GM12865 (cell line): ENCODE measurements at places on chromosomes 5 and 9.

DNA sequence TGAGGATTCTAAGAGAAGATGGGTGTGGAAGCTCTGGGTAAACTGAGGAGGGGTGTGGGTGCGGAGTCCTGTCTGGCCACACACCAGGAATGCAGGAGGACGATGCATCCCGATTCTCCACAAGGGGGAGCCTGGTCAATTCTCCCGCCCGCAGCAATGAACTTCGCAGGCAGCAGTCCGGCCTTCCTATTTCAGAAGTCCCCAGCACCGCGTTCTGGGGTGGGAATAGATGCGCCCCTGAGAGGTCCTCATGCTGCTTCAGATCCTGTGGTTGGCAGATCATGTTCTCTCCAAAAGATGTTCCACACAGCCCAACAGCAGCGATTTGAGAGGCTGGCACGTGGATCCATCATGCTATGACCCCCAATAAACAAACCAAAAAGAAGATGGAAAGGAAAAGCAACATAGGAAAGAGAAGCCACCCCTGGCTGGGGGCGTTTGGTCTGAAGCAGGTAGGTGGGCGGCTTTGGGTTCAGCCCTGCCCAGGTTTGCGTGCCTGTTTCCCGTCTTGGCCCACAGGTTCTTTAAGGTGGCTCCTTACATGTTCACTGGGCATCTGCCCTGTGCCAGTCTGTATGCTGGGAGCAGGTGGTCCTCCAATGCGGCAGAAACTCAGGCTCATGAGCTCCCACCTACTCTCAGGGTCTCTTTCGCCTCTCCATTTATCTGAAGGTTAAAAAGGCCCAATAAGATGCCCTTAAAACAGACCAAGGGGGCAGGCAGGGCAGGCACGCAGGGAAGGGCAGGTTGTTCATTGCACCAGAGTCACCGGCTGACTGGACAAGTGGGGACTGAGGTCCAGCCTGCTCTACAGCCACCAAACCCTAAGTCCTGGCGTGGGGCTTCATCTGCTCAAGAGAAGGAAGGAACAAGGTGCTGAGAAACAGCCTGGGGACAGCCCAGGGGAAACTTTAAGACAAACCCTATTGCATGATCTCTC, 171.6 kb downstream of the PAX5 start:
- no peak for DNase-seq

GRCh38 chr5:74653991-74654390, 13.5 kb upstream of the ENC1 start:
- no peak for DNase-seq

DNA sequence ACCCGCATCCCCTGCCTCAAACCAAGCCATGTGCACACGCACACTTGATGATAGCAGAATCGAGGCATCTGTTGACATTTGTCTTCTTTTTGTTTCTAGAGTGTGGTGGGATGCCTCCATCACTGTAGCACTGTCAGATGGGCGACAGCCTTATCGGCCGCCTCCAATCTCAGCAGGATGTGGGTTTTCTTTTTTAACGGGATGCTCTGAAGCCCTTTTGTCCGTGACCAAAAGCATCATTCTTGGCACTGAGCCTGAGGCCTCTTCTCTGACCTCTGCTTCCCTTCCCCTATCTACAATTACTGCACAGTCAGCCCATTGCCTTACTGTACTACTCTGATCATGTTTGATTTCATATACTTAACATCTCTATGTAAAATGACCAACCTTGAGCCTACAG, 78.3 kb downstream of the LMNB1 start:
- no peak for DNase-seq

DNA sequence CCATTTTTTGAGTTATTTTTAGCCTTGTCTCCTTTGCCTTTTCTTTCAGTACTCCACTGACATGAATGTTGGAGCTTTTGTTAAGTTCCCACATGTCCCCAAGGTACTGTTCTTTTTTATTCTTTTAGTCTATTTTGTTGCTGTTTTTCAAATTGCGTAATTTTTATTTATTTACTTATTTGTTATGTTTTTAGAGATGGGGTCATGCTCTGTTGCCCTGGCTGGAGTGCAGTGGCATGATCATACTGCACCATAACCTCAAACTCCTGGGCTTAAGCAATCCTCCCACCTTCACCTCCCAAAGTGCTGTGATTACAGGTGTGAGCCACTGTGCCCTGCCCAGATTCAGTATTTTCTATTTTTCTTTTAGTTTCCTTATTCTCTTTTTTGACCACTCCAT, 5.4 kb upstream of the PCDHA1 start:
- DNase-seq, result no peak

GRCh38 chr5:21644032-21644431, 1209.1 kb downstream of the CDH12 start:
- DNase-seq, result no peak

- DNase-seq, result no peak
These were observed 4.6 kb downstream of the PDLIM7 start for GRCh38 chr5:177492841-177493240.

DNA sequence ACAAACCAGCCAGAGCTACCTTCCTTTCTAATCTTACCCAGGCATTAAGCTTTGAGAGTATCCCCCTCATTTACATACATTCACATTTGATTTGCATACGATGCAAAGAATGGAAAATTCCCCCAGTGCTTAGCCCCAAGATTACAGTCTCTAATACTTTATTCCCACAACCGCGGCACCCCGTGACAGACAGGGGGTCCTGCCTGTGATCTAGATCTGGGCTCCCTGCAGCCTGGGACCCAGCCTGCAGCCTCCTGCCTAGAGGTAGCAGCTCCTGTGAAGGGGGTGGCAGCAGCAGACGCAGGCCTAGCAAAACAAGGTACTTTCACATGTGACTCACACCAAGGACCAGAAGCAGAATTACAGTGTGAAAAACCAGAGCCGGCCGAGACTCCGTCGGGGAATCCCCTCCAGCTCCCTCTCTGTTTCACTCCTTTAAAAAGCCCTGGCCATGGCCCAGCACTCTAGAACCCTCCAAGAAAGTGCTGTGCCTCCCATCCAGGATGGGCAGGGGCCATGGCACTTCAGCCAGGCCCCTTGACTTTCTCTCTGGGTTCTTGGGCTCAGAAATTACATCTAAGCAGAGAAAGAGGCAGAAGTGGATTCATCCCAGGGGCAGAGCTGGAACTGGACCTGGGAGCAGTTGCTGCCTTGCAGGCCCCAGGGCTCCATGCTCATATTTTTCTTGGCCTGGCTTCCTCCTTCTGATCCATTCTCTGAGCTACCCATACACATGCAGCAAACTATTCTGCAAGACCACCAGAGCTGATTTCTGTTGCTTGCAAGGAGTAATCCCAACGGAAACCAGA, 14.0 kb upstream of the TCF7 start:
- peak; percentile 96 for DNase-seq

- peak; percentile 14 for DNase-seq
These were observed 58.2 kb downstream of the CCNH start for GRCh38 chr5:87354496-87354895.

DNA sequence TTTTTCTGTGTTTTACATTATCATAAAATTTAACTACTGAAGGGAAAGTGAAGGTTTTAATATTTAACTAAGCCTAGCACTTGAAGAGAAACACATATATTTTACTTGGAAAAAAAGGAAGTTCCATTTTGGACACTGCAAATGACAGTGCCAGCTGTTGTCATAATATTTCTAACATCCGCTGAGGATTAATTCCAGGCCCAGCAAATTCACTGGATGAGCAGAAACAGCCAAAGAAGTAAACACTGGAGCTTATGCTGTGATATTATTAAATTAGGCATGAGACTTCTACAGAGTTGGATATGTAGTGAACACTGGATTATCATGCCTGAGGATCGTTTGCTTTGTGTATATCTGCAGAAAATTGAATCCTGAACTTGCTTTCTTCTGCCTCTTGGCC, 67.6 kb downstream of the GHR start:
- DNase-seq, result no peak

DNA sequence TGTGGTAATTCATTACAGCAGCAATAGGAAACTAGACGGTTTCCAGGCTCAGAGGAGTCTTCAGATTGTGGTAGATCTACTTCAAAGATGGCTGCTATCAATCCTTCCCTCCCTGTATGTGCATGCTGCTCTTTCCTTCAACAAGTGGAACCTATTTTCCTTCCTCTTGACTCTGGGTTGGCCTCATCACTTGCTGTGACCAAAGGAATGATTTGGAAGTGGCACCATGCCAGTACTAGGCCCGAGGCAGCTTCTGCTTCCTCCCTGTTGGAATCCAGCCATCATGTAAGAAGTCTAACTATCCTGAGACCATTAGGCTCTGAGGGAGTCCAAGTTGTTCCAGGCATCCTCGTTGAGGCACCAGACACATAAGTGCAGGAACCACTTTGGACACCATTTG, 46.5 kb upstream of the MCTP1 start:
- no peak for DNase-seq

GRCh38 chr5:147208134-147208533, 26.7 kb upstream of the STK32A start:
- DNase-seq, result no peak

DNA sequence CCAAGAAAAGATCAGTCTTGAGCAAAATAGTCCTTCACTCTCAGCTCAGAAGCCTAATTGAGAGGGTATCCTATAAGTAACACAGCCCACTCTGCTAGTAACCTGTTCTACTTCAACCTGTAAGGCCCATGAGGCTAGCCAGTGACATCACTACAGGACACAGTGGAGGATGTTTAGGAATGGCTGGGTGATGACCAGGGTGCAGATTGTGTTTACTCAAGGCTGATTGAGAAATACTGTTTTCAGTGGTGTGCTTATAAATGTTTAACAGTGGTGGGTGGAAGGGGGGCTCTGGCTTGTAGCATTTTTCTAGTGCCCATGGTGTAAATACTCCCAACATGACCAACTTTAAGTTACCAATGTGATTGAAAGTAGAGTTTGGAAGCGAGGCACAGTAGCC, 159.8 kb upstream of the CCDC152 start:
- DNase-seq, result no peak

GRCh38 chr5:82593481-82593880, 315.3 kb upstream of the RPS23 start:
- no peak for DNase-seq

DNA sequence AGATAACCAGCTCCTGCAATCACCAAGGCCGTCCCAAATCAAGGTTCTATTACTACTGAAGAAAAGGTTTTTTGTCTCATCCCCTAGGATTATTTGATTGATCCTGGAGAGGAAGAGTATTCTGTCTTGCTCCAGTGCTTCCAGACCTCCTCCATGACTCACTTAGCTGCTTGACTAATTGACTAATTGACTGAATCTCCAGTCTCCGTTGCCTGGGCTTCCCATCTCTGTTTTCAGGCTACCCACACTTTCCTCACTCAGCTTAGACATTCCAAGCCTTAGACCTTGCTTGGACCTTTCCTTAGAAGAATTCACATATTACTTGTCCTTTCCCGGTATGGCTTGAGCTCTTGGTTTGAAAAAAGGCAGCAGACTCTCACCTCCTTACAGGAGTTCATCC, 60.6 kb downstream of the FRMD3 start:
- no peak for DNase-seq

- DNase-seq, result no peak
These were observed 28.5 kb downstream of the DPYSL3 start for GRCh38 chr5:147481376-147481775.

- no peak for DNase-seq
These were observed 71.9 kb upstream of the RANBP3L start for GRCh38 chr5:36373527-36374086.

- no peak for DNase-seq
These were observed 107.6 kb upstream of the PRSS3 start for GRCh38 chr9:33687779-33688178.

- DNase-seq, result peak; percentile 39
These were observed 1638.5 kb upstream of the C9orf72 start for GRCh38 chr9:29211580-29212396.

DNA sequence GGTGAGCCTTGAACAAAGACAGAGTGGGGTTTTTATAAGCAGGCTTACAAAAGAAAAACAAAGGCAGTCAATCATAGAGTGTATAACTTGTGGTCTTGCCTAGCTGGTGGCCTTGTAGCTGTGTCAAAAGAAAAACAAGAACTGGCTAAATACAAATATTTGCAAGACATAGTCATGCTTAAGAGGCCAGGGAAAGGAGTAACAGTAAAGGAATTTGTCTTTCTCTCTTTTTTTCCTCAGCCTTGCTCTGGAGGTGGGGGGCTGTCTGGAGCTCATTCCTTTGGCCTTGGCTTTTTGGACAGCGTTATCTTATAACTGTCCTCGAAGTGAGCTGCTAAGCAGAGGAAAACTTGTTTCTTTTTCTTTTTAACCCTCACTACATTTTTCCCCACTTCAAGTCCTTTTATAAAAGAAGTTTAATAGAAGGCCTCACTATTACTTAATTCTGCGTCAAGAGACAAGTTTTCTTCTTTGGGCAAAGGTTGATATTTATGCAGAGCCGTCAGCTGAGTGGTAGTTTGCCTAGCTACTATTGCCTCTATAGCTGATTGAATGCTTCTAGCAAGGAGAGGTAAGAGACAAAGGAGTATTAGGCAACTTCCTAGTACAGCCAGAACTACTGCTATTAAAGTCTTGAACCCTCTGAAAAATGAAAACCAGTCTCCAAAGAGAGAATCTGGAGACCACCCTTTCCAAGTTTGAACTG, 14.3 kb downstream of the CEL start:
- DNase-seq, result no peak

DNA sequence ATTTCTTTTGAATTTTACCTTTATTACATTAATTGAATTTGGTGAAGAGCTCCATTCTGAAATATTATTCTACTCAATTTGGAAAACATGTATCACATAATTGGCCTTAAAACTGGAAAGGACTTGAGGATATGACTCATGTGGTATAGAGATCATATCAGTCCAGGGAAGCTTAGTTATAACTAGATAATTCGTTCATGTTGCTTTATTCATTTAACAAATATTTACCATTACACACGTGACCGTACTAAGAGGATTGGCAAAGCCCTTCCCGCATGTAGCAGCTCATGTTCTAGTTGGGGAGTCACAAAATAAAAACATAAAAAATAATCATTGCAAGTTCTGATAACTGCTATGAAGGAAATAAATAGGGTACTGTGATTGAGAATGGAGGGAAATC, 1816.5 kb downstream of the MAT2B start:
- DNase-seq, result no peak

DNA sequence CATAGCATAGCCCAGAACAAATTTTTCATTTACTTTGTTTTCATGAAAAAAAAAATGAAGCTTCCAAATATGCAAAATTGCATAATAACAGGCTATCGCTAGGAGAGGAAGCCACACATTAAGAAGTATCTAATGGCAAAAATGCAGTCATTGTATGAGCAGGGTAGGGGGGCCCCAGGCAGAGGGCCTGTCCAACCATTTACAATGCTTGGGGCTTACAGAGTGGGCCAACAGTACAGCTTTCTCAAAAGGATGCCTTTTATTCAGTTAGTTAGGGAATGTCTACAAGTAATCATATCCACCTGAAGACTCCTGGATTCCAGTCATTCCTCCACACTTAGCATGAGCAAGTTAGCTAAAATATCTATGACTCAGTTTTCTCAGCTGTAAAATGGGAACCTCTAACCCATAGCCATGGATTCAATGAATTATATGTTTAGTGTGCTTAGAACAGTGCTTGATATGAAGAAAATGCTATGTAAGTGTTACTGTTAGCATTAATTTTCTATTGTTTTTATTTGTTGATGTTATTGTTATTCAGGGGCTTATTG, 117.7 kb downstream of the GAS1 start:
- DNase-seq, result no peak
